Non-pigmented ciliary epithelial cell (primary cell): ENCODE measurements at places on chromosomes 1 and 21.

DNA sequence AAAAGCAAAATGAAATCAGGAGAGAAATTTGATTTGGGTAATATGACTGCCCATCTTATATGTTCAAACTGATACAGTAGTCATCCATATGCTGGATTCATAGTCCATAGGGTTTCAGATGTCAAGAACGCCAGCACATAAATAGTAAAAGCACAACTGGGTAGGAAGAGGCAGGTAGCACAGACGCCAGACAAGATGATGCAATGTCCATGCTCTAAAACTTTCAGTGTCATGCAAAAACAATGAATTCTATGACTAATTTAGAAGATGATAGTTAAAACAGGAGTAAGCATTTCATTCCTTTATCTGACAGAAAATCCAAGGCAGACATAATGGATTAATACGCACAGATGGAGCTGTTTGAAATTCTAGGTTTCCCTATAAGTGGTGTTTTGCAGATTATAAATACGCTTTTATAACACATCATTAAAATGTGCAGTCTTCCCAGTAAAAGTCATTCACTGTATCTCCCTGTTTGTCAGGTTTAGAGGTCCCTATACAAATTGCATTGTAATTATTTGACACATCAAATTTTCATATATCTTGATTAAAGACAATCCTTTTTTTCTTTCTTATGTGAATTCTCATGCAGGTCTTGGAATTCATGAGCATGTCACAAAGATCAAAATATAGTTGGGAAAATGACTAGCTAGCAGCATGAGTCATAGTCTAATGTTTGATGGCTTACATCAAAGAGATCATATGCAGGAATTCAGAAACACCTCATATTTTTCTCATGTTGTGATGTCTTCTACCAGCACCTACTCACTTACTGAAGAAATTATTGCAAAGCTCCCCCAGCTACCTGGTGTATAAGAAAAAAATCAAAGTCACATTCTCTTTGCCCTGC is 139.9 kb downstream of the DSCAM start:
- no peak for DNase-seq

- DNase-seq: no peak
Observed at GRCh38 chr1:180155182-180155682, 563 bp downstream of the QSOX1 start.

GRCh38 chr1:53139951-53140361 is 2.5 kb downstream of the SLC1A7 start:
- no peak for DNase-seq

DNA sequence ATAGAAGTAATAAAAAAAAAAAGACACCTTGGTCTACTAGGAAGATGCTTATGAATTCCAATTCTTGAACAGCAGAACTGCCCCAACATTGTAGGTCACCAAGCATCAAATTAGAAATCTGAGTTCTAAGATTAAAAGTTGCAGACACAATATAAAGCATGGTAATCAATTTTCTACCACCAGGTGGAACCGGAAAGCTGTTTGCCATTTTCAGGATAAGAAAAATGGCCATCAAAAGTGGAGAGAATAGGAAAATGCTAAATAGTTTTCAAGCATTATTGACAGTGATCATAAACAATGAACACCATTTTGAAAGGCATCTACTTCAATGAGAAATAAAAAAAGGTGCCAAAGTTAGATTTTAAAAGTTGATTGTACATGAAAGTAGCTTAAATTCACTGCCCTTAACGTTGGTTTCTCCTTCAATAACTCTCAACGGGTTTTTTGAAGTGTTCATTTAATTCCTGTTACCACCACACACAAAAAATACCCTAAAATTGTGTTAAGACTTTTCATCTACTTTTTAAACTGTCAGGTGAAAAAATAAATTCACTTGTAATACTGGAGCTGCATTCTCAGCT is 252.9 kb downstream of the KCNT2 start:
- DNase-seq: no peak

GRCh38 chr1:241813768-241814320 is 34.2 kb upstream of the EXO1 start:
- DNase-seq: no peak

GRCh38 chr1:92365378-92366039 is 66.7 kb downstream of the RPAP2 start:
- no peak for DNase-seq

GRCh38 chr1:34825455-34826091 is 32.8 kb downstream of the GJA4 start:
- no peak for DNase-seq

GRCh38 chr1:938711-939489 is 15.2 kb downstream of the SAMD11 start:
- DNase-seq: no peak

DNA sequence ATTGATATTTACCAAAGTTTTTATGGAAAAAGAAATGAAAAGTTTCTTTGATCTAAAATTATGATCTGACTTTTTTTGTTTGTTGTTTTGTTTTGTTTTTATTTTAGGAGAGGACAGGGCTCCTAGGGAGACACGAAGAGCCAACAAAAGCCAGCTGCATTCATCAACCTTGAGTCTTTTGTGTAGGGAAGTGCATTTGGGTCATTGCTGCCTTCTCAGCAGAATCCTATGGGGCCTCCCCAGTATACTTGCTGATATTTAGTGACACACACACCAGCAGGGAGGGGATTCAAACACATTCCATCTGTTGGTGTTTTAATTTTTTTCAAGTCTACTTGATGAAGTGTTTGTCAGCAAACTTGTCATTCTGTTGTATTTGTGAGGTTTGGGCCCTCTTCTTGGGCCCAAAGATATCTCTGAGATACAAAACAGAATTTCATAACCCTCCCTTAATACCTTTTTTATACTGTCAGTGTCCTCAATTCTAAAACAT is 203.5 kb downstream of the NTNG1 start:
- DNase-seq: no peak

- DNase-seq: no peak
Observed at GRCh38 chr1:116825207-116825719, 71.0 kb downstream of the CD2 start.

DNA sequence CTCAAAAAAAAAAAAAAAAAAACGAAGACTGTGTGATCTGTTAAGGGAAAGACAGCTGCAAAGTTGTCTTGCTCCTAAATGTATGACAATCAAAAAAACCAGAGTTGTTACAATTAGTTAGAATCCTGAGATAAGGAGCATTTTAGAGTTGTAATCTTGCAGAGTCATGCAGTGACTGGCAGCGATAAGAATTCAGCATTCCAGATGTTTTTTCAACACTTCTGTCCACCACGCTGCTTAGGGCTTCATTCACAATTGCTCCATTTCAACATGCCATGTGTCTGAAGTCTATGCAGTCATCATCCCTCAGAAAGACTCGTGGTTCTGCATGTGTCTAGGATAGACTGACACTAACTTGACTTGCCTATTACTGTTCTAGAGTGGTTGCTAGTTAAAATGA is 102.4 kb upstream of the BACE2 start:
- DNase-seq: no peak

DNA sequence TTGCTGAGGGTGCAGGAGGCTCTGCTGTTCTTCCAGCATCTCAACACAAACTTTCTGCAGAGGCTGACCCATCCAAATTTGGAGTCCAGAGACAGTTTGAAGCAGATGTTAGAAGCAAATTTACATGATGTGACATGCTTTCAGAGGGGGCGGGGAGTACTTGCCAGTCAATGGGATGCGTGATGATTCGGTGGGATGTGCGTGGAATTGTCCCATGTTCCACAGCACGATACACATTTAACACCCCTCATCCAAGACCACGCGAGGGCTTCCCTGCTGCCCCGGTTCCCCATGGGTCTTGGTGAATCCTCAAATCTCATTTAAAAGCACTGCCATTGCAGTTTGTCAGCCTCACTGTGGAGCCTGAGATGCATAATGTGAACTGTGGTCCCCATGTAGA is 78.6 kb upstream of the TLR5 start:
- DNase-seq: no peak

DNA sequence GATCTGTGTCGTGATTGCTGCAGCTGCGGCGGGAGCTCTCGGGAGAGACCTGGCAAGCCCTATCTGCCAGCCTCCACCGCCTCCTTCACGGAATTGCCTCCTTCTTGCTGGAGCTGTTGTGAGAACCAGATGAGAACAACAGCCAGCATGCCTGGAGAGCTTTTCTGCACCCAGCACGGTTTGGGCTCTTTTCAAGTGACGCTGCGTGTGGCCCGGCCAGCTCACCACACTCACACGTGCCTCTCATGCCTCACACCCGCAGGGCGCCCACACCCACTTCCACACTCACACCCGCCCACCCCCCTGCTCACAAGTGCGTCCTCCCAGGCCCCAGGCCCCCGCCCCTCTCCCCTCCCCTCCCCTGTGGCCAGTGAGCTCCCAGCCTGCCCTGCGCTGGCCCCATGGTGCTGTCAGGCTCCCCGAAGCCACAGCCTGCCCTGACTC is 135.7 kb upstream of the RUNX3 start:
- no peak for DNase-seq

GRCh38 chr1:203116091-203116820 is 11.3 kb upstream of the ADORA1 start:
- no peak for DNase-seq

DNA sequence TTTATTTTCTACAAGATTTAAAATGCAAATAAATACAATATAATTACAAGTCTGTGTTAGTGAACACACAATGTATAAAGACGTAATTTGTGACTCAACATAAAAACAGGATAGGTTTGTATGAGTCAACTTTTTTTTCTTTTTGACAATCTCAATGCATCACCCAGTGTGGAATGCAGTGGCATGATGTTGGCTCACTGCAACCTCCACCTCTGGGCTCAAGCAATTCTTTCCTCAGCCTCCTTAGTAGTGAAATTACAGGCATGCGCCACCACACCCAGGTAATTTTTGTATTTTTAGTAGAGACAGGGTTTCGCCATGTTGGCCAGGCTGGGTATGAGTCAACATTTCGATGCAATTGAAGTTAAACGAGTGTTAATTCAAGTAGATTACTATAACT is 5.9 kb upstream of the SPRR2E start:
- DNase-seq: peak; percentile 26

DNA sequence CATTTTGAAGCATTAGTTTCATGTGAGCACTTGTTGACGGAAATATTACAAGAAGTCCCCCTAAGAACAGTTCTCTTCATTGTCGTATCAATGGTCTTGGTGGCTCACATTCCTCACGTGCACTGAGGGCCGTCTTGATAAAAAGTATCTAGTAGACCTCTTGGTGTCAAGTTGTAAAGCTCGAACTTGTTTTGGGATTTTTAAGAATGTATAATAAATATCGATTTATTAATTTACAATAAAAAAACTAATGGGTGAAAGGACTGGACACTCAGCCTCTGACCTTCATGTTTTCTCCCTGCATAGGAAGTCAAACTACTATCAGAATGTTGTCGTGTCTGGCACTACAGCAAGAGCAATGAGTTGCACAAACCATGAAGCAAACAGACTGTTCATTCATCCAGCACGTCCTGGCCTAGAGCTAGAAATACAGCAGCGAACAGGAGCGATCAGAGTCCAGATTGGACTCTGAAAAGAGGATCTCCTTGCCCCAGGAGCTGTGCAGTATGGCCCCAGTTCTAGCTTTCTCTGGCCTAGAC is 319.2 kb downstream of the SMYD3 start:
- no peak for DNase-seq

- no peak for DNase-seq
Observed at GRCh38 chr21:41660748-41661147, 106.1 kb downstream of the RIPK4 start.

DNA sequence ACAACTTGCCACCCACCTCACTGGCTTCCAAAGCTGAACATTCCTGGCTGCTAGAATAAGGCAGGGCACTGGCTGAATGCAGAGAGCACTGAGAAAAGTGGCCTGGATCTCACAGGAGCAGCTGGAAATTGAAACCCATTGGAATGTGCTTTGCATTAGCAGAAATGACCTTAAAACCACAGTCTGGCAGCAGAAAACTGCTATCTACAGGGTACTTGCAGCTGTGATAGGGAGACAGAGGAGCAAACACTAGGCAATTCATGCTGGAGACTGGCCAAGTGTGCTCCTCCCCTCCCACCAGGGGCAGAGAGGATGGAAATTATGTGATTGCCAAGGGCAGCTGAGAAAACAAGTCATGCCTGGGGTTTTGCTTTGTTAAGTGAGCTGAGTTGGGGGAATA is 47.2 kb downstream of the HSD3B1 start:
- peak; percentile 86 for DNase-seq
